BJ (cell line): ENCODE measurements at places on chromosomes 3 and 15. TPM values are rescaled to one million over a fixed set of nuclear protein-coding genes. Genes with fewer than 3 reads are reported as not detected.

GASK1A gene
- 0.38 and 0.78 TPM in 2 replicates for polyA plus RNA-seq

DNA sequence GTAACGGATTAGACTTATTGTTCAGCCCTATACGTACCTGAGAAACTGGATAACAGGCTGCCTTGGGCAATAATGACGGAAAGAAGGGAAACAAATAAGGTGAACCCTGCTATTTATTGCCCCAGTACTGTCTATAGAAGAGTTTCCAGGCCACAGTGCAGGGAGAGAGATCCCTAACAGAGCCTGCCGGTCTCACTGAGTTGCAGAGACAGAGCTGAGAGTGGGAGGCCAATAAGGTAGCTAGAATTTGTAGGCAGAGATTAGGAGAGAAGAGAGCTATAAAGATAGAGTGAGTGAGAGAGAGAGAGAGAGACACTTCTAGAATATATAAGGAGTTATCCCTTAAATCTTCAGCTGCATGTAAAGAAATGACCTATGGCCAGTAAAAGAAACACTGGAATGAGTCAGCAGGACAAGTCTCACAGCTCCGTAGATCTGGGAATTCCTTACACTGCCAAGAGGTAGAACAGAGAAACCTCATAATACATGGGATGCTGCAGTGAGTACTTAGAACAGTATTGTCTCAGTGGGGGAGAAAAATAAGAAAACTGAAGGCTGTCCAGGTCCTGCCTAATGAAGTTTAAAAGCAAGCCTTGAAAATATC lies 51.8 kb downstream of the ST3GAL6 start:
- no peak for DNase-seq

GRCh38 chr15:101444807-101445508 lies 44.5 kb downstream of the PCSK6 start:
- DNase-seq: no peak

GRCh38 chr15:81091889-81092558 lies 42.0 kb upstream of the CFAP161 start:
- peak; percentile 93 for DNase-seq

PARP9 gene
- polyA plus RNA-seq: 18.2 and 26.9 TPM in 2 replicates

DNA sequence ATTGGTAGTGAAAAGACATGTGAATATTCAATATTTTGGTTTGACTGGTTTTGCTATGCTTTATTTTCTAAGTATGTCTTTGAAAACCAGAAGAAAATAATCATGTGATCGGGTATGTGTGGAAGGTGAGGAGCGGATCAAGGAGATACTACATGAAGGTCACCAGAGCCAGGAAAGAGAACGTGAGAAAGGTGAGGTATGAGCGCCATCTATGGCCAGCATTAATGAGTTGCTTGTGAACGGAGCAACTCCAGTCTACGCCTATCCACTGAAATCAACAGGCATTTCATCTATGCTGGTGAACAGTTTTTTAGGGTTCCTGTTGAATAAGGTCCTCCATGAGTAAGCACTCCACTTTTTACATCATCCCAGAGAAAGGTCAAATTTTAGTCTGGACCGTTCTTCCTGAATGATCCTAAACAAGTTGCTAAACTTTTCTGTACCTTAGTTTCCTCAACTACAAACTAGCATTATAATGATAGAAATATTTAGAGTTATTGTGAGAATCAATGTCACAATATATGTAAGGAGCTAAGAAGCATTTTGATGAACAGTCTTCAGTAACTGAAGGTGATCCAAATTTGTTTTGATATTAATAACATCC lies 1435.2 kb upstream of the CADM2 start:
- DNase-seq: no peak

- DNase-seq: peak; percentile 34
Measured at GRCh38 chr15:31396881-31397560, 70.4 kb downstream of the KLF13 start.

- DNase-seq: no peak
Measured at GRCh38 chr3:58008141-58009025, at the start of gene FLNB. Gene FLNB, plus strand, starts transcription at chr3:58008422. Its CDS starts 143 bp downstream, at chr3:58008565.

SPINK8 gene
- polyA plus RNA-seq: not detected in 2 replicates

- DNase-seq: no peak
Measured at GRCh38 chr15:75523011-75523410, 56.1 kb downstream of the PTPN9 start.

DNA sequence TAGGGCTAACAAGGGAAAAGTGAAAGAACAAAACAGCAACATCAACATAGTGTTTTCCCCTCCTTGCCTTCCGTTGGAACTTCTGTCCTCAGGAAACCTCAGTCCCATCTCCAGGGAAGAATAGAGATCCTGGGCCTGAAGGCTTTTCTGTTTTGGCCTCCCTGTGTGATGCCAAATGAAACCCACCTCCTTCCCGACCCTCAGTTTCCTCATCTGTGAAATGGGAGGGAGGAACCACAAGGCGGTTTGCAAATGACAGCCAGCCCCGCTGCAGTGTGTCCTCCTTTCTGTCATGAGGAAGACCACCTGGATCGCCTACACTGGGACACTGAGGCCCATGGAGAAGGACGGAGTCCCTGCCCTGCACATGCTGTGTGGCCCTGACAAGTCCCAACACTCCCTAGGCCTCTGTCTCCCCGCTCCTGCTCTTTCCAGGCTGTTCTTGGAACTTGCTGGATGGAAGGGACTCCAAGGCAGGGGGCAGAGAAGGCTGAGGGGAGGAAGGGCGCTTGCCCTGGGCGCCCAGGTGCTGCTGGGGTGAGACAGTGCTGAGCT lies 28.5 kb upstream of the FBLN2 start:
- no peak for DNase-seq

DNA sequence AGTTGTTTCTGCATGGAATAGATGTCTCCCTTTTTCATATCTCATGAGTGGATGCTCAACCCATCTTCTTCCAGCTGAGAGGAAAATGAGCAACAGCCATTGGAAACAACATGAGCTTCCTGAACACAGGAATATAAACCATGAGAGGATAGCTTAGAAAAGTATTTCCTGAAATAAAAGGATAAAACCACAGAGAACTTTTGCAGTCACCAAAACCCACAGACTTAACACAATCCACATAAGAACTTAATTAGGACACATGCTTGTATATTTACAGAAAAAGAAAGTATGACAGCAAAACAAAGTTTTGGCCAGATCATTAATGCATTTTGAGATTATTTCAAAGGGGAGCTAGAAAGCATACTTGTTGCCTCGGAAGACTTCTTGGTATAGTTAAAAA lies 180.5 kb upstream of the RASGRP1 start:
- DNase-seq: peak; percentile 86

GRCh38 chr3:156507285-156507684 lies 47.6 kb downstream of the SSR3 start:
- no peak for DNase-seq

TJP1 gene
- polyA plus RNA-seq: 42.5 and 58.3 TPM in 2 replicates

GRCh38 chr3:22523925-22524324 lies 679.2 kb upstream of the UBE2E2 start:
- no peak for DNase-seq
